ENCODE measurements at places on chromosomes 11 and 22.

GRCh38 chr22:23753385-23753784, 840 bp downstream of the VPREB3 start:
- DNase-seq, result no peak

DNA sequence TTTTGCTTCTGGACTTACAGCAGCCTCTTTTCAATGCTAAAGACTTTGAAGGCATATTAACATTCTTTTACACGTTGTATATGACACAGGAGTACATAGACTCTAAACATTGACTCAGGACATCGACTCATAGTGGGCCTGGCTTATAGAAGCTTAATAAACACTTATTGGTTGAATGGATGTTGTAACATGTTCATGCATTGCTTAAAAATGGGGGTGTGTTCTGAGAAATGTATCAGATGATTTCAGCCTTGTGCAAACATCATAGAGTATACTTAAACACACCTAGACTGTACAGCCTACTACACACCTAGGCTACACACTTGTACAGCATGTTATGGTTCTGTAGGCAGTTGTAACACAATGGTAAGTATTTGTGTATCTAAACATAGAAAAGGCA, 17.9 kb downstream of the TTC17 start:
- DNase-seq, result no peak

DNA sequence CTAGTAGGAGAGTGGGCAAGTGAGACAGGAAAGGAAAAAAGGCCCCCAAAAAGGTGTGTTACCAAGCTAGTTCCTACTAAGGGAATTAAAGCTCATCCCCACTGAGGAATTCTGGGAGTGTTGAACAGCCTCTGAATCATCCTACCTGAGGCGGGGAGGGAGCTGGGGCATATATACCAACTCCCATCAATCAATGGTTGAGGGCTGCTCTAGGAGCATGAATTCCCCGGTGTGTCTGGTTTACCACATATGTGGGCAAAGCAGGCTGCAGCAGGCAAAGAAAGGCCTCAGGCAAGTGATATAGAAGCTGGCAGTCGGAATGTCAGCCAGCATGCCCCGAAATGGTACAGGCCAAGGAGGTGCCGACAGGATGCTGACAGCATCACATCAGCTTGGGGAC, 23.6 kb upstream of the CDON start:
- no peak for DNase-seq

DNA sequence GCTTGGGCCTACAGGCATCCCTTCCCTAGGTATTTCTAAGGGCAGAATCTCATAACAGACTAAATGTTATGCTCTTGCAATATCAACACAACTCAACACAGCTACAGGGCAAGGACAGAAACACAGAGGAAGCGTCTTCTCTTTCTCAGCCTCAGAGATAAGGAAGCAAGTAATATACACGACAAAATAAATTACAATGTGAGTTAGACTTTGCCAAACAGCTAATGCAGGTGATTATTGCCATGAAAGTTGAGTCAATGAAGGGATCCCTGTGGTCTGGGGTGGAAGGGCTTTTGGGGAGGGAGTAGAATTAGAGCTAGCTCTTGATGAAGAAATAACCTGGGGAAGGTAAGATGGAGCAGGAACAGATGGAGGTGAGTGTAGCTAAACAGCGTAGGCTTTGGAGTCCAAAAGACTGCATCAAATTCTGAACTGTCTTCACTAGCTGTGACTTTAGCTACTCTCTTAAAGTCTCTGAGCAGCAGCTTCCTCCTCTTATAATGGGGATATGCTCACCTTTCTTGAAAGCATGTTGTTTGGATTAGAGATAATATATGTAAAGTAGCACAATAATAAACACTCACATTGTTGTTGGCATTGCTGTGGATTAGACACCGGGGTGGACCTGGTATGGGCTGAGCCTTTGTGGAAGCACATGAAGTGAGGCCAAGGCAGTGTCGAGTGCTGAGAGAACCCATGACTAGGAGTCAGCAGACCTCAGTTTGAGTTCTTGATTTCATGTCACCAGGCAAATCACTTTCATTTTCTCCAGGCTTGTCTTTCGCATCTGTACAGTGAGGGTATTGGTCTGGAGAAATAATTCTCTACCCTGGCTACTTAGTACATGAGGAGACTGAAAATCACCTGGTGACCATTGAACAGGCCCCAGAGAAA, 41.0 kb upstream of the AQP11 start:
- DNase-seq, result no peak

GRCh38 chr11:25298450-25298849, 801.6 kb downstream of the LUZP2 start:
- no peak for DNase-seq

- DNase-seq, result no peak
Measured at GRCh38 chr11:105670811-105671210, 60.9 kb downstream of the GRIA4 start.

- no peak for DNase-seq
Measured at GRCh38 chr11:20374741-20375300, 11.3 kb downstream of the HTATIP2 start.

DNA sequence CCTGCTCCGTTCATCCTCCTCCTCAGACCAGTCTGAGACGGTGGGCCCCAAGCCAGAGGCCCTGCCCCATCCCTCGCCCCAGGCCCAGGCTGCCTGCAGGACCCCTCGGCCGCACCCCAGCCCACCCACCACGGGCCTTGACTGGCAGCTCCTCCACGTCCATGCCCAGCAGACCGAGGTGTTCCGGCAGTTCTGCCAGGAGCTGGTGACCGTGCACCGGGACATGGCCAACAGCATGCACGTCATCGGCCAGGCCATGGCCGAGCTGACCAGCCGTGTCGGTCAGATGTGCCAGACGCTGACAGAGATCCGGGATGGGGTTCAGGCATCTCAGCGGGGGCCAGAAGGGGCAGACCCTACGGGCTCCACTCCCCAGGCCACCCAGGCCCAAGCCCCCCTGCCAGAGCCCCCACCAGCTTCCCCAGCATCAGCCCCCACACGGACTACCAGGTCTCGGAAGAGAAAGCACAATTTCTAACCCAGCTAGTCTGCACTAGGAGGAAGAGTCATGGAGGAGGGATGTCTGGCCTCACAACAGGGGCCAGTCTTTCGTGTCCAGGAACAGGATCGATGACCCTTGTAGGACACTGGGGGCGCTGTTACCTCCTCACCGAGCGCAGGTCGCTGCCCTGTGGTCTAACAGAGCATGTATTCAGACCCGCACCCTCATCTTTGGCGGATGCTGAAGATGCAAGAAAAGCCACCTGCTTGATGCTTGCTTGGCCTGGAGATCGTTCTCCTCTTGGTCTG, 66.3 kb downstream of the PRDM11 start:
- DNase-seq, result peak; percentile 67

- DNase-seq, result no peak
Measured at GRCh38 chr22:31148488-31148887, 8.2 kb upstream of the PLA2G3 start.

DNA sequence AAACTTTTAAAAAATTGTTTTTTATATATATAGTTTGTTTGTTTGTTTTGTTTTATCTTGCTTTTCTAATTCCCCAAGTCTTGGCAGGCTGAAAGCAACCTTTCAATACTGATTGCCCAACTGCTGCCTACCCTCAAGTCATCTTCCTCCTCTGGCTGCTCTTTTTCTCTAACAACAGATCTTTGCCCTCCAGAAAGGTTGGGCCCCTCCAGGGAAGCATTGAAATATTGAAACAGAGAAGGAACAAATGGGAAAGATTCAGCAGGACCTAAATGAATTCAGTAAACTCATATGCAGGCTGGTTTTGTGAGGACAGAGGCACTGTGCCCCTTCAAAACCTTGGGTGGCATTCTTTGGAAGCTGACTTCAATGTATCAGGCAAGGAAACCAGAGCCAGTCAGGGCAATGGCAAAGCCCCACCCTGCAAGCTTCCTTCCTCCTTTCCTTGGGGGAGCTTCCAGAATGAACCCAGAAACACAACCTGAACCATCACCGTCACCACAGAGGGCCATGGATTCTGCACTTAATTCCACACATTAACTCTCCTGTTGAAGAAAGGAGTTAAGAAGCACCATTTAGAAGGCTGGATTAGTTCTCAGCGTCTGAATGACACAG, 815 bp upstream of the MS4A6A start:
- no peak for DNase-seq

- no peak for DNase-seq
Measured at GRCh38 chr11:132205496-132205895, 835.1 kb downstream of the NTM start.

DNA sequence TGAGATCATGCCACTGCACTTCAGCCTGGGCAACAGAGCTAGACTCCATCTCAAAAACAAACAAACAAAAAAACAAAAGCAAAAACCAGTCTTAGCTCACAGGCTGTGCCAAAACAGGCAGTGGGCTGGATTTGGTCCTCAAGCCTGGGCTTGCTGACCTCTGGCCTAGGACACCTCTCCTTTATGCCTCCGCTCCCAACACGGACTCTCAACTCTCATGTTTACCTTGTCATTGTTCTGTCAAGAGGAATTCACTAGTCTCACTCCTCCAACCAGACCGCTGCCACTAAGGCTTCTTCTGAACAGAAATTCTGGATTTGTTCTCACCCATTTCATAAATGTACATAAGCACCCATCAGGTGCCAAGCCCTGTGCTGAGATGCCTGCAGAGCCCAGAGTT, 42.6 kb downstream of the FAM83F start:
- no peak for DNase-seq

GRCh38 chr11:48669146-48669545, 180.6 kb downstream of the OR4A47 start:
- DNase-seq, result no peak

DNA sequence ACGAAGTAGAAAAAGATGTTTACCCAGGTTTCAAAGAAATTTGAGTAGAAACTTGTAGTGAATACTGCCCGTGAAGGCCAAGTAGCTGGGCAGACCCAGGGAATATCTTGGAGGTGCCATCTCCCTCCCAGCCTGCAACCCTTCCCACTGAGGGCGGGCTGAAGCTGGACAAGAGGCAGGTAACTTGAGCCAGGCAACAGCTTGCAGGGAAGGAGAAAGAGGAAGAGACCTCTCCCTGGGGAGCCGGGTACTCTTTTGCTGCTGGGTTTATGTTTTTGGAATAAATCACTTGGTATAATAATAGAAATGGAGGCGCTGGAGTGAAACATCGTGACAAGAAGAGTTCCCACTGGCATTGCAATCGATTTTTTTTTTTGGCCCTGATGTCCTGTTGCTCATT, 49.4 kb upstream of the JAM3 start:
- DNase-seq, result no peak

GRCh38 chr22:36221799-36222751, 17.3 kb downstream of the APOL2 start:
- DNase-seq, result no peak

DNA sequence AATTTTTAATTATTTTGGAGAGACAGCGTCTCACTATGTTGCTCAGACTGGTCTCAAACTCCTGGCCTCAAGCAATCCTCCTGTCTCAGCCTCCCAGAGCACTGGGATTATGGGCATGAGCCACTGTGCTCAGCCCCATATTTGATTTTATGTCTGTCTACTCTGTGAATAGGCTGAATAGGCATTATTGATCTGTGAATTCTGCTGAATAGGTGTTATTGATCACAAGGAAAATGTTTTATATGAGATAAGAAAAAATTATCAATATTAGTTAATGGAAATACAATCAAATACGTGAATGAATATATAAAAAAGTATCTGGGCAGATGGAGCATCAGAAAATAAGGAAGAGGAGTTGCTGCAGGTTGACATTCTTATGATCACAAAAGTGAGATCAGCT, 483.4 kb upstream of the LARGE1 start:
- DNase-seq, result no peak

DNA sequence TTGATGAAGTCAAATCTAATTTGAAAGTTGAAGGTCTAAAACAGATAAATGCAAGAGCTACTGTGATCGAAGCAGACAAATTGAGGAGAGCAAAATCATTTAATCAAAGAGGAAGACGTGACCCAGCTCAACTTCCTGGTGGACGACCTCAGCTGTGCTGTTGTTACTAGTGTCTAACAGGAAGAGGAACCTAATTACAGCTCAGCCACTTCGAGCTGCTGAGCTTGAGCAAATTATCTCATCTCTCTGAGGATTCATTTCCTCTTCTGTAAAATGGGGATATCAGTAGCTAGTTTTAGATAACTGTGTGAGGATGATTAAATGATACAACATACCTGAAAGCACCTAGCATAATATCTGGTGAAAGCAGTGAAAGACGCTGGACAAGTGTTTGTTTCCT, 48.6 kb upstream of the OLFML1 start:
- DNase-seq, result no peak

GRCh38 chr22:18066181-18066859, 11.5 kb upstream of the PEX26 start:
- no peak for DNase-seq

- DNase-seq, result no peak
Measured at GRCh38 chr11:119907878-119908572, 179.0 kb upstream of the NECTIN1 start.

GRCh38 chr11:94873916-94874540, 99.3 kb downstream of the CWC15 start:
- DNase-seq, result no peak

GRCh38 chr22:33811686-33812085, 108.6 kb downstream of the LARGE1 start:
- no peak for DNase-seq

DNA sequence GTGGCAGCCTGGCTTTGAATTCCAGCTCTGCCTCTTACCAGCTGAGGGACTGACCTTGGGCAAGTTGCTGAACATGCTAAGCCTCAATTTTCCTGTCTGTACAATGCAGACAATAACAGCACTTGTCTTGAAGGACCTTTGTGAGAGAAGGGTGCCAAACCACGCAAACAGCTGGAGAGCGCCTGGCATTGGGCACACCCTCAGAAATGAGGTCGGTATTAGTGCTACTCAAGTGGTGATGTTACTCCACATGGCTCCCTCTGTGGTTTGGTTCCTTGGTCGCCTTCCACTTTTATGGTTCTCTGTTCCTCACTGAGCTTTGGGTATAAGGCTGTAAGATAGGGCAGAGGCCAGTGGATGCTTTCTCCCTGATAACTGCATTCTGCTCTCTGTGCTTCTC, 8.2 kb downstream of the UBASH3B start:
- DNase-seq, result no peak

DNA sequence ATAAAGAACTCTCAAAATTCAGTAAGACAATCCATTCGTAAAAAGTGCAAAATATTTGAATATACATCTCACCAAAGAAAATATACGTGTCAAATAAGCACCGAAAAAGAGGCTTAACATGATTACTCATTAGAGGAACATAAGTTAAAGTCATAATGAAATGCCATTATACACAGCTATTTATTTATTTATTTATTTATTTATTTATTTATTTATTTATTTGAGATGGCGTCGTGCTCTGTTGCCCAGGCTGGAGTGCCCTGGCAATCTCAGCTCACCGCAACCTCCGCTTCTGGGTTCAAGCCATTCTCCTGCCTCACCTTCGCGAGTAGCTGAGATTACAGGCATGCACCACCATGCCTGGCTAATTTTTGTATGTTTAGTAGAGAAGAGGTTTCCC, 203.6 kb upstream of the UBASH3B start:
- no peak for DNase-seq

GRCh38 chr11:112211536-112211935, 14.7 kb upstream of the PTS start:
- DNase-seq, result no peak

DNA sequence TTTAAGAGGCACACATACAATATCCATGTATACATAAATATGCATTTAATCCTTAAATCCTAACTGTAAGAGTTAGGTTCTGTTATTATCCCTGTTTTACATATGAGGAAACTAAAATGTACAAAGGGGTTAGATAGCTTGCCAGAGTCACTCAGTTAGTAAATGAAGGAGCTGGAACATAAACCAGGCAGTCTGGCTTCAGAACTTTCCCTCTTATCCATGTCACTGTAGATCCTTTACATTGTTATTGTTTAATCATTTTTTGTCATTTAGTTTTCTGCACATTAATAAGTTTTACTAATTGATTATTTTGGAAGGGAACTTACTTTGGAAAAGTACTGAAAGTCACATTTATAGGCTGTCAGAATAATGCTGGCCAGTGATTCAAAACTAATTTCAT, 282.4 kb downstream of the TMEM135 start:
- DNase-seq, result no peak

Data from 8988T (cell line).